ENCODE measurements at places on chromosomes 4 and X.

GRCh38 chr4:15451866-15452765, 17.6 kb upstream of the CC2D2A start:
- DNase-seq, result peak; percentile 64

DNA sequence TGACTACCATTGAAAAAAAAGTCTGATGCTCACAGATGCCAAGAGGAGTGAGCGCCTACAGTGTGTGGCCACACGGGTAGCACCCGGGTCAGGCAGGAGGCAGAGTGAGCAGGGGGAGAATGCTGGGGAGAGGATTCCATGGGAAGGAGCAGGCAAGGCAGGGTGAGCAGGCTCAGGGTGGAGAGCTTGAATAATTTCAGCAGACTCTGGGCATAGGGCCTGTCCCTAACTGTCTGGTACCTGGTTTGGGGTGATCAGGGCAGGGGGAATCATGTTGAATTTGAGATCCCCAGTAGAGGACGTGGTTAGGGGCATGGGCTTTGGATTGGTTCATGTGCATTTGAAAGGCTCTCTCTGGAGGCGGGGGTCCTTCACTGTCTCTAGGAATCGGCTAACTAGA, 51.2 kb upstream of the TLR3 start:
- no peak for DNase-seq

- DNase-seq, result no peak
These were observed 11.6 kb upstream of the CXCL13 start for GRCh38 chr4:77593993-77594392.

- DNase-seq, result no peak
These were observed 64.5 kb upstream of the MAGEA10 start for GRCh38 chrX:152202886-152203285.

DNA sequence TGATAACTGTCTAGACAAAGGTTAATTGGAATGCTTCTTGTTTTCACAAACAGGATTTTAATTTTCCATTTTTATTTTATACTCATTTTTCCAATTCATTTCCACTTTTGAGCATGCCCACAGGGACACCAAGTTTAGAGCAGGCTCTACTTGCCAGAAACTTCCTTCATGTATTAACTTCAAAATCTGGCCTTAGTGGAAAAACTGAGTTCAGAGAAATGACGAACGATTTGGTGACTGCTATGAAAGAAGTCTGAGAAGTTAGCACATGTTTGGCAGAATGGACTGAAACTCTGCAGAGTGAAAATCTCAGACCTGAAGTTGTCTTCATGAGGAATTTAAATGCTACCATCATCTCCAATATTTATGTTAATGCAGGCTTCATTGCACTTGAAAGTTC, 214.1 kb downstream of the THOC2 start:
- DNase-seq, result no peak

DNA sequence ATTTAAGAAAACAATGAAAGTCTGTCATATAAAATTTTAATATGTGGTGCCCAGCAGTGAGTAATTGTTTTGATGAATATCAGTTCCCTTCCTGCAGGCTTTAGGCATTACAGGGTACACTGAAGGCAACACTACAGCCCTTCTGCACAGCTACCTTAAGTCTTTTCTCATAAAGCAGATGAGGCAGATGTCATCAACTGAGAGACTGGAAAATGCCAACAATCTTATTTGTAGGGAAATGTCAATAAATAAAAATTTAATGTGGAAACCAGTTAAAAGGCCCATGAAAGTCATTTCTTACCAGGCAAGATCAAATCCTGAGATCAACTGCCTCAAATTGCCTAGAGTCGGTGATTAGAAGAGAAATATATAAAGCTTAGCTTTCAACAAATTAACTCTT, 193.4 kb upstream of the NWD2 start:
- no peak for DNase-seq

GRCh38 chr4:4709736-4710135, 149.7 kb upstream of the MSX1 start:
- no peak for DNase-seq

GRCh38 chr4:2419814-2420213, 1.1 kb downstream of the CFAP99 start:
- no peak for DNase-seq

GRCh38 chr4:108049406-108049805, 59.7 kb downstream of the HADH start:
- no peak for DNase-seq

GRCh38 chrX:37302569-37302968, 46.6 kb upstream of the PRRG1 start:
- no peak for DNase-seq

DNA sequence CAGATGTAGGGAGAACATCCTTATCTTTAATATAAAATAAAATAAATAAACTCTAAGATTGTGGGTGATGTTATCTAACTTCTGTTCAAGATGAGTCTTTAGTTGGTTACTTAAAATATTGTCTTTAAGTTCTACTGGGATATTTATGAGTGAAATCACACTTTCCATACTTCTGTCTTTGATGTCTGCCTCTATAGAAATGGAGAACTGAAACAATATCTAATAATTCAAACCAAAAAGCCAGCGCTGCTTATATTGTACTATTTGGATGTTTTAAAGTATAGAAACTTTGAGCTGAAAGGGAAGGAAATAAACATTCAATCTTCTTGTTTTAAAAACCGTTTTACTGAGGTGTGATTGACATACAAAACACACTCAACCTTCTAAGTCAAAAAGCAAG, 44.8 kb upstream of the RPS6KA3 start:
- no peak for DNase-seq

GRCh38 chr4:121717680-121718237, 21.0 kb upstream of the ANXA5 start:
- no peak for DNase-seq

DNA sequence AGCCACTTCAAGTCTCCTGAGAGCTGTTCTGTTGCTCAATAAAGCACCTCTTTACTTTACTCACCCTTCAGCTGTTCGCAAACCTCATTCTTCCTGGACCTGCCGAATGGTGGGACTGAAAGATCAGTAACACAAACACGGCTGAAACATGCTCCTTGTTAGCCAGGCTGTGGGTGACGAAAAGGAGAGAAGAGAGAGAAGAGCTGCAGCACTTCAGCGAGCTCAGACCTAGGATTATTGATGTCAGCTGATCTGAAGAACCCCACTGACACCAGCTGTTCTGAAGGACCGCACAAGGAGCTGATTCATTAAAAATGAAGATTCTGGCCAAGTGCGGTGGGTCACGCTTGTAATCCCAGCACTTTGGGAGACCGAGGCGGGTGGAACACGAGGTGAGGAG, 2020.0 kb upstream of the ADGRL3 start:
- DNase-seq, result no peak

DNA sequence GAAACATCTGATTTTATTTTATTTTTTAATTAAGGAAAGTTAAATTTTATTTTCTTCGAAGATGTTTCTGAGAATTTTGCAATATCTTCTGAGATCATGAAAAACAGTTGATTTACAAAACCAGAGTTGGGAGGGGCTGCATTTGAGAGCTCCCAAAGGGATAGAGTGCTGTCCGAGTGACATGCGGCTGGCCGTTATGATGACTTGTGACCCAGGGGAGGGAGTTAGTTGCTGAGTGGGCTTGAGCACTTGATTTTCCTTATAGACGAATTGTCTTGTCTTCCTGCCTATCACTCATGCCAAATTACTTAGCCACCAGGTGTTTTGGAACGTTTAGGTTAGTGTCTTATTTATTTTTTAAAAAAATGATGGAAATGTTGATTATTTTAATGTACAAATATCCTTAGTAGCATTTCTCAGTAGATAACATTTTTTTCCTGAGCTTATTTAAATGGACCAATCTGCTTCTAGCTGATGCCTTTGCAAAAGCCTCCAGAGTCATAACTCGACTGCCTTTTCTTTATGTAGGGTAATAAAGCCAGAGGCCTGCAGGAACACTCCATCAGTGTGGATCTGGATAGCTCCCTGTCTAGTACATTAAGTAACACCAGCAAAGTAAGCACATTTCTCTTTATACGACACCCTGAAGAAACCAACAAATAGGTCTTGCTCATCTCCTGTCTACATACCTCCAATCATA, 85.2 kb downstream of the PTTG2 start:
- DNase-seq, result no peak

- DNase-seq, result no peak
These were observed 81.5 kb upstream of the CD99 start for GRCh38 chrX:2609431-2610238.

DNA sequence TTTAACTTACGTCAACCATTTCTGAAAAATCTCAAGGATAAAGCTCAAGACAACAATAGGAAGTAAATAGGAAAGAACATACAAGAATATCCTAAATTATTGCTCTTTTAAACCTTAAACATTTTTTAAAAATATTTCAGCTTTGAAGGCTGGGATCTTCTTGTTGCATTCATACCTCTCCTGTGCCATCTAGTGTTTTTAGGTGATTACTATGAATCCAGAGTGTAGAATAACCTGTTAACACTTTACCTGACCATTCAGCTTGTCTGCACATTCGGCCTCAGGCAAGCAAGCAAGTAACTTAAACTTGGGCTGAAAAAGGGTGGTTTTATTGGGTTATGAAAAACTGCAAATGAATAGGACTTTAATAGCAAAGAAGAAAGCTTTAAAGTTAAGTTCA, 507.8 kb upstream of the INTU start:
- DNase-seq, result no peak

DNA sequence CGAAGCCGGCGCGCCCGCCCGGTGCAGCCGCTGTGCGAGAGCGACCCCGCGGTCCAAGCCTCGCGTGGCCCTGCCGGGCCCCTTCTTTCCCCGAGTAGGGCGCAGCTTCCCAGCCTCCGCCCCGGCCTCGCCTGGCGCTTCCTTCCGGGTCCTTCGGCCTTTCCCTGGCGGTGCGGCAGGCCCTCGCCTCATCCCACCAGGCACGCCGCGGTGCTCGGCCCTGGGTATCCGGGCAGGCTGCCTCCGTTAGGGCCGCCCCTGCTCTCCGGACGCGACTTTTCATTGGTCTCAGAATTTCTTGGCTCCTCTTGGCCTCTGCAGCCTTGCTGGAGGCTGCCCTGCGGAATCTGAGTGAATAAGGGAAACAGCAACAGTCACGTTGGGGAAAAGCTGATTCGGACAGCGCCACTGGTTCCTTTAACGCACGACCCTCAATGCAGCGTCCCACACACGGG, 429 bp downstream of the UVSSA start:
- DNase-seq, result peak; percentile 75

GRCh38 chr4:87405211-87405820, 14.3 kb upstream of the HSD17B11 start:
- DNase-seq, result no peak

GRCh38 chr4:48329193-48329592, 12.1 kb upstream of the SLAIN2 start:
- DNase-seq, result no peak

DNA sequence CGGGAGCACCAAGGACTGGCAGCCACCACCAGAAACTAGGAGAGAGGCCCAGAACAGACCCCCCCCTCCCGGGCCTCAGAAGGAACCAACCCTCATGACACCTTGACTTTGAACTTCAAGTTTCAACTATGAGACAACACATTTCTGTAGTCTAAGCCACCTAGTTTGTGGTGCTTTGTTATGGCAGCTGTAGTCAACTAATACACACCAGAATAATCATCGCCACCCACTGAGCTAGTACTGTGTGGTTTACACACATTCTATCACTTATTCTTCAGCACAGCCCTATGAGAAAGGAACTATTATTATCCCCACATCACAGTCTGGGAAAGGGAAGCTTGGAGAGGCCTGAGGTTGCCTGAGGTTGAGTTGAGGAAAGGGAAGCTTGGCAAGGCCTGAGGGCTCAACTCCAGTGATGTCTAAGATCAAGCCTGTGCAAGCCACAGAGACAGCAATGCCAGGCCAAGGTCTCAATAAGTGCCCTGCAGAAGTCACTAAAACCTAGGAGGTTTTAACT, 126.6 kb downstream of the FHDC1 start:
- DNase-seq, result peak; percentile 57

- DNase-seq, result no peak
These were observed 1495.1 kb downstream of the PCDH7 start for GRCh38 chr4:32215277-32215676.

DNA sequence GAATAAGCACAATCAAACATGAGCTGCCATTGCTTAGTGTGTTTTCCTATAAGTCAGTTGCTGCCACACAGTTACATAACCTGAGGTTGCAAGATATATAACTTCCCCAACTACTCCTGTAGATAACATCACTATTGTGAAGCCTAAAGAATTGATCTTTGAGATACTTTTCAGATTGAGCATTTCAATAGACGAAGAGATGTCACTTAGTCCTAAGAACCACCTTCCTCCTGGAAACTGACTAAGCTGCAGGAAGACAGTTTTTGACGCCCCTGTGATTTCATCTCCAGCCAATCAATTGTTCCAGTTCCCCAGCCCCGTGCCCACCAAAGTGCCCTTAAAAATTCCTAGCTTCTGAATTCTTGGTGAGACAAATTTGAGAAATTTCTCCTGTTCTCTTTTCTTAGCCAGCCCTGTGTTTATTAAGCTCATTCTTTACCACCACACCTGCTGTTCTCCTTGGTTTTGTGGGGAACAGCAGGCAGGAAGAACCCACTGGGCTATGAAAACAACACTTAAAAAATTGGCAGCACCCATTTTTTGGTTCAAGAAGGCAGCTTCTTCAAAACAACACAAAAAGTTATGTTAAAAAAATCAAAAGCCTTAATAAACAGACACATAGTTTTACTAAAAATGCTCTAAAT, 317.1 kb upstream of the PABPC4L start:
- no peak for DNase-seq

DNA sequence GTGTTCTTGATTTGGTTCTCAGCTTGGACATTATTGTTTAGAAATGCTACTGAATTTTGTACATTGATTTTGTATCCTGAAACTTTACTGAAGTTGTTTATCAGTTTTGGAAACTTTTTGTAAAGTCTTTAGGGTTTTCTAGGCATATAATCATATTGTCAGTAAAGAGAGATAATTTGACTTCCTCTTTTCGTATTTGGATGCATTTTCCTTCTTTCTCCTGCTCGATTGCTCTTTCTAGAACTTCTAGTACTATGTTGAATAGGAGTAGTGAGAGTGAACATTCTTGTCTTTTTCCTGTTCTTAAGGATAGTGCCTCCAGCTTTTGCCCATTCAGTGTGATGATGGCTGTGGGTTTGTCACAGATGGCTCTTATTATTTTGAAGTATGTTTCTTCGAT, 24.1 kb downstream of the TMPRSS11A start:
- no peak for DNase-seq

DNA sequence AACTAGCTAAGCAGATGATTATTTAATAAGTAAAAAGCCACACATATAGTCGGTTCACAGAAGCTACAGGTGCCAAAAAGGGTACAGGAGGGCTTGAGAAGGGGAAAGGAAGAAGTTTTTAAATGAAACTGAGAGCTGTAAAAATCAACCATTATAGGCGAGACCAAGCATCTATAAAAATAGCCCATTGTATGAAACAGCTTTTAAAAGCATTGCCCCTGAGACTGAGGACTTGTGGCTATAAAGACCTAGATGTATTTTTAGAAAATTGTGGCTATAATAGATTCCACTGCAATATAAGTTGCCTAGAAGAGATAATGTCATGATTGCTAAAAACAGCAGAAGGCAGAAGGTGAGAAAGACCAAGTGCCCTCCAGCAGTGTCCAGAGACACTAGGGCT, 15.0 kb upstream of the TTC29 start:
- DNase-seq, result no peak

GRCh38 chr4:33058998-33059397, 2338.8 kb downstream of the PCDH7 start:
- DNase-seq, result no peak

- DNase-seq, result no peak
These were observed 113.8 kb upstream of the FAM9B start for GRCh38 chrX:9147726-9148125.
